Suppressor macrophage treated with lipopolysaccharide for 1 hour (primary cell): ENCODE measurements at places on chromosomes 3 and 15.

GRCh38 chr3:20527368-20527767, 341.4 kb upstream of the SGO1 start:
- DNase-seq: no peak

DNA sequence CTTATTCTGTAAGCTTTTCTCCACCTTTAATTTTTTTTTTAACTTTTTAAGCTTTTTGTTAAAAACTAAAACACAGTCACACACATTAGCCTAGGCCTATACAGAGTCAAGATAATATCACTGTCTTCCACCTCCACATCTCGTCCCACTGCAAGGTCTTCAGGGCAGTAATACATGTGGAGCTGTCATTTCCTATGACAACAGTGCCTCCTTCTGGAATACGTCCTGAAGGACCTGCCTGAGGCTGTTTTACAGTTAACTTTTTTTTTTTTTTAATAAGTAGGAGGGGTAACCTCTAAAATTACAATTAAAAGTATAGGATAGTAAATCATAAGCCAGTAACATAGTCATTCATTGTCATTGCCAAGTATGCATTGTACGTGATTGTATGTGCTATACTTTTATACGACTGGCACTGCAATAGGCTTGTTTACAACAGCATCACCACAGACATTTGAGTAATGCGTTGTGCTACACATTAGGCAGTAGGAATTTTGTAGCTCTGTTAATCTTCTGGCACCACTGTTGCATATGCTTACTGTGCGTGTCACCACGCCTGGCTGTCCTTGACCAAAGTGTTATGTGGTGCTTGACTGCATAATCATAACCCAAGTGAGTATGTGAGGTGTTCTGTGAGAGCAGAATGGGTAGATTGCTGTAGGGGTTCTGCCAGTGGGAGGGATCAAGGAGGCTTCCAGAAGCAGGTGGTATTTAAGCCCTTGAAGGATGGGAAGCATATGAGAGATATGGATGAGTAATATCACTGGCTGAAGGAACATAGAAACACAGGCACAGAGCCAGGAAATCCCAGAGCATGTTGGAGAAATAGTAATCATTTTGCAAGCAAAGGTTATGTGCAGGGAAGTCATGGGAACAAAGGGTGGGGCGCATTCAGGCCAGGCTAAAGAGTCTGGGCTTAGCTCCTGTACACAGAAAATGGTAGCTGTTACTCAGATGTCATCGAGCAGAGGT, 18.3 kb downstream of the FBXO22 start:
- peak; percentile 52 for DNase-seq

DNA sequence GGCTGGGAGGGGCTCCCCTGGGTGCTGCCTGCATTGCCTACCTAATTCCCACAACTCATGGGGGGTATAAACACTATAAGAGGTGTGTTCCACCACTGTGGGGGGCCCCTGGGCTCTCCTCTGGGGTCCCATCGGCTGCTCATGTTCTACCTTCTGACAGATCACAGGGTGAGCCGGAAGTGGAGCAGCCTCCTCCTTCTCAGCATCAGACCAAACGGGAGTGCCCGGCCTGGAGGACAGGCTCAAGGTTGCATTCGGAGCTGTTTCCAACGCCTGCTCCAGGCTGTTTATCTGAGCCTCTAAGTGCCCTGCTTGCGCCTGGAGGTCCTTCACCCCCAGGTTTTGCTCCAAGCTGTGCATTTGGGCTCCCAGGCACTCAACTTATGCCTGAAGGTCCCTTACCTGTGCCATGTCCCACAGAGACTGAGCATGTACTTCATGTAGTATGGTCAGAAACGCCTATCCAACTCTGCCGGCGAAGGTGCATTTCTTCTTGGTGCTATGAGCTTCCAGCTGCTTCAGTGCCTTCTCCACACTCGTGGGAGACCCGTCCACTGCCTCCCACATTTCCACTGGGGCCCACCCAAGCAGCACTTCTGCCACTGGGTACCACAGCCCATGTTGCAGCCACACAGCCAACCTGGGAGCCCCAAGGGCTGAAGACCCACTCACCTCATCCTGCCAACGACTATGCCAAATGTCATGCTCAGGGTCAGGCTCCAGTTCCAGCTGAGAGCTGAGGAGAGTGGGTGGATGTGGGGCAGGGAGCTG, 232.1 kb downstream of the IGSF11 start:
- DNase-seq: no peak

DNA sequence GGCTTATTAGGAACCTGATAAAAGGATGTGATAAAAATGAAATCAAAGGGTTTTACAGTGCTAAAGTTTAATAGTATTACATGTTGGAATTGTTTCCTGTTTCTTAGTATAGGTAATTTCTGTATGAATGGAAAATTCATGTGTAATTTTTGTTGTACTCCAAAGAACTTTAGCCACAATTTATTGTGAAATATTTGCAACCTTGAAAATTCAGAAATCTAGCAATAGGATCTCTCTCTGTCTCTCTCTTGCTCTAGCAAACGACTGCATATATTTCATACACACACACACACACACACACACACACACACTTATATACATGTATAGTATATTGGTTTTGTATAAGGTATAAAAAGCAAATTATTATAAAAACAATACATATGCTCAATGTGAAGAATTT, 59.6 kb downstream of the PIAS1 start:
- peak; percentile 53 for DNase-seq

GRCh38 chr3:138908846-138909245, 38.1 kb downstream of the FOXL2 start:
- DNase-seq: peak; percentile 60

GRCh38 chr15:70795311-70795665, 31.9 kb upstream of the UACA start:
- no peak for DNase-seq

GRCh38 chr3:128554100-128554464, 61.1 kb upstream of the GATA2 start:
- DNase-seq: no peak

DNA sequence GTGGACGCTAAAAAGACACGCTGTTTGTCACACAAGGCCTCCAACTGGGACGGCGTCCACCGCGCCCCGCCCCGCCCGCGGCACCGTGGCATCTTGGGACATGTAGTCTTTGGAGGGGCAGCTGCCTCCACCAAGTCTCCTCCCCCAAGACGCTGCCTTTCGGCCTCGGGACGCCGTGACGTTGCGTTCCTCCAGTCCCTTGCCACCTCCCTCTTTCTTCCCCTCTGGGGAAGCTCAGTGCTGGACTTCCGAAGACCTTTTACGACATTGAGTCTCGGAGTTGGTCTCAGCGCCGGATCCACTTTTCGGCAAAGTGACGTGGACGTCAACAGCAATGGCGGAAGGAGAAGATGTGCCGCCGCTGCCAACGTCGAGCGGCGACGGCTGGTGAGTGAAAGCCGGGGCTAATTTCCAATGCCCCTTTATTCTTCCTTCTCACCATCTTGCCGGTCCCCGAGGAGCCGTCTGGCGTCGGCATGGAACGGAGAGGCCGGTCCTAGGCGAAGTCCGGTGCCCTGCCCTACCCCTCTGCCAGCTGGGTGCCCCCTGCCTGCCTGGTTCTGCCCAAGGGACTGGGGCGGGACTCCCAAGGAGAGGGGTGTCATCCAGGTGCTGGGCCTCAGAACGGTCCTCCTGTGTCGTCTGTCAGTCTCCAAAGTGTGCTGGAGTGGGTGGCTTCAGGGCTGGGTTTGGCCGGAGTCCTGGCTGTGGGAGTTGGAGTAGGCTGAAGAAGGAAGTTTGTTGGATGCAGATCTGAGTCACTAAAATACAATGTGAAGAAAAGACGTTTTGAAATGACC, at the start of gene TBC1D23:
Gene TBC1D23 (plus strand): TSS at position 308 of the 800 bp plus-strand sequence. CDS start 27 bp downstream, at position 335.
- DNase-seq: peak; percentile 98

DNA sequence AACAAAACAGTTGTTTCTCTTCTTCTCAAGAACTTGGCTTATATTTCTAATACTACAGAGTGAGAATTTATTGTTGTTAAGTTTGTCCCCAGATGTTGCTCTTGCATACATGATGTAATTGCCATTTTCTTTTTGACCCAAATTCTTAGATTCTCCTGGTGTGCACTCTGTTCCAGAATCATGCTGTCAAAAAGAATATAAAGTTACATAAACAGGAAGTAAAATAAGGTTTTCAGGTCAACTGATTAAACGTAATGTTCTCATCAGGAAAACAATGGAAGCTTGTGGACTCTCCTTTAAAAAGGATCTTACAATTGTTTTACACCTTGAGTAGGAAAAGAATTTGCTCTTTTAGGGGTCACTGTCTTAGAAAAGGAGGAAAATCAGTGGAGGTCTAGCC, 121.8 kb downstream of the ADAM10 start:
- DNase-seq: peak; percentile 23

- peak; percentile 81 for DNase-seq
Observed at GRCh38 chr15:40493089-40493840, 22.5 kb downstream of the CHST14 start.

DNA sequence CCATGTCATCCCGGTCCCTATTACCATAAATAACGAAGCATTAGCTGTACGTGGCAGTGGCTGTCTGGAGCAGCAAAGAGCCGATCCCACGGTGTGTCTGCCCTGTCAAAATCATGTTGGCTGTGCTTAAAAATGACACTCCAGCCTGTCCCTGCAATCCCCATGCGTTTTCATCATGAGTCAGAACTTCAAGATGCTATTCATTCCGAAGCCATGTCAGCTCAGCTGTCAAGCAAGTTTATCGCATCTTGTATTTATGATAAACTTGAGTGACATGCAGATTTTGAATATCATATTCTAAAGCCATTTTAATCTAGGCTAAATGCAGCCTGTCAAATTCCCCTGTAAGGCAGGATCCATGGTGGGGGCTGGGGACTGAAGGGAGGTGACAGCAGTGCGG, 152.4 kb downstream of the TJP1 start:
- no peak for DNase-seq

- no peak for DNase-seq
Observed at GRCh38 chr3:56691165-56692000, 8.3 kb upstream of the TASOR start.

DNA sequence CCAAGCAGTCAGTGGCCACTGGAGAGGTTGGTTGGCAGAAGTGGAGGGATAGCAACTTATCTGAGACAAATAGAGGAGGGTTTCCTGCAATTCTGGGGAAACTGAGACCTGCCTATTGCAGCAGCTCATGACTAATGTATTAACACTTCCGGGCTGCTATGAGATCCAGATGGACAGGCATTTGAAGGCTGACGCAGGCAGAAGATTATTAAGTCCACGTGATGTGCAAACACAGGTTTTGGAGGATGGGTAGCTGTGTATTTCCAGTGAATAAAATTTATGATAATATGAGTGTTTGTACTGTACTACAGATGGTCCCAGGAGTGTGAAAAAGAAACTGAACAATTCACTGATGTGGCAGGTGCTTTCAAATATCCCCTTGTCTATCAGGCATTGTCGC, 28.5 kb upstream of the CFAP161 start:
- DNase-seq: no peak

- no peak for DNase-seq
Observed at GRCh38 chr15:25172691-25173090, 217.9 kb downstream of the SNRPN start.

DNA sequence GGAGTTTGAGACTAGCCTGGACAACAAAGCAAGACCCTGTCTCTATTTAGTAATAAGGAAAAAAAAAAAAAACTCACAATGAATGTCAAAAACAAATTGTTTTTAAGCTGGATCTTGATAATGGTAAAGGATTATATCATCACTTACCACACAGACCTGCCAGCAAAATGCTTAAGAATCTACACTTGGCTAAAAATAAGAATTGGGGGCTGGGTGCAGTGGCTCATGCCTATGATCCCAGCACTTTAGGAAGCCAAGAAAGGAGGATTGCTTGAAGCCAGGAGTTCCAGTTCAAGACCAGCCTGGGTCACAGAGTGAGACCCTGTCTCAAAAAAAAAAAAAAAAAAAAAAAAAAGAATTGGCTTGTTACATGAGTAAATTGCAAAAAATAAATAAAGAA, 31.0 kb downstream of the ACAP2 start:
- no peak for DNase-seq

DNA sequence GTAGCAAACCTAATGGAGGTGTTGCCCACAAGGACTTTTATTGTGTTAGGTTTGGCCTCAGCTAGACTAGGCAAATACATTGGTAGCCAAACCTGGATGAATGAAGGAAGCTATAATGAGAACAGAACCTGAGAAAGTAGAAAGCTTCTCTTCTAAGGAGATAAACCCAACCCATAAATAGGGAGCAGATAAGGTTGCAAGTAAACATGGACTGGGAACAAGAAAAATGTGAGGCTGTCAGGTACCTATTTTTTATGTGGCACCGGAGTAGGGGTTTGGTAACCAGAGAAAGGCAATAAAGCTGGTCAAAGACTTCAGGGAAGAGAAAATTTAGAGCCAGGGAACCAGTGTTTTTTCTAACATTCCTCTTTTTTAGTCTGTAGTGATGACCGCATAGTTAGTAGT, 25.0 kb downstream of the ZNF654 start:
- no peak for DNase-seq

DNA sequence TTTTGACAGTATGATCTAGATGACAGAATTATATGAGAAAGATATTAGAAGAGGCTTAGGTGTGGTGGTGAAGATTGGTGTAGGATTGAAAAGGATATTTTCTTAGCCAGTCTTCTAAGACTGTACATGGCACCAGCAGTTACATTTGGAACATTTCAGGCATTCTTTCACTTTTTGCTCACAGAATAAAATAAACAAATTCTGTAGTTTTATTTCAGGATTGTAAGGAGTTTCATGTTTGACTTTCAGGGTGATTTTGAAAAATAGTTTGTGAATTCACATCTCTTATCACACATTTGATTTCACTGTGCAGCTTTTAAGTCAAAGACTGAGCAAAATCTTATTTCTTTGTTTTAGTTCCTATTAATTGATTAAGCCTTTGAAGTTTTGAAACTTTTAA, 27.1 kb downstream of the DNAJC13 start:
- no peak for DNase-seq

DNA sequence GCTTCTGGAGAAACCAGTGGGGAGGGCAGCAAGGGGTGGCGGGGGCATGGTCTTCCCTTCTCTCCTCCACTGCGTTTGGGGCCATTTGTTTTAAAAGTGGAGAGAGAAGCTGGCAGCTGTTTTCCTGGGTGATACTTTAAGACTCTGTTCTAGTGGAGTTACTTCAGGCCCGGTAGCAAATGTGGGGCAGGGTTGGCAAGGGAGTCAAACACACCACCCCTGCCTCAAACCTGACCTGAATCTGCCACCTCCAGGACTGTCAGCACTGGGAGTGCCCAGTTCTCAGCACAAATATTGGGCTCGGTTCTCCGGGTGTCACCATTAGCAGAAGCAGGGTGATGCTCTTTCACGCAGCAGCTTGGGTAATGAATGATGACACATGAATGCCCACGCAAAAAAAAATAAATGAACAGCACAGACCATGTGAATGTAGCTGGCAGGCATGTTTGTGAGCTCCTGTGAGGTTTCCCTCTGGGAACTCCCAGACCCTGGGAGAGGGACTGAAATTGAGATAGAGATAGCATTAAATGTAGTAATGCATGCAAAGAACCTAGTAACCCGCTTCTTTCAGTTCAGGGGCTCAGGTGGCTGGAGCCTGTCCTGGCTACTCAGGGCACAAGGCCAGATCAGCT, 424.0 kb downstream of the MCTP2 start:
- DNase-seq: no peak
